ENCODE measurements at places on chromosomes 16 and 17.

GRCh38 chr17:68289473-68289872 lies 1.5 kb downstream of the SLC16A6 start:
- no peak for DNase-seq

DNA sequence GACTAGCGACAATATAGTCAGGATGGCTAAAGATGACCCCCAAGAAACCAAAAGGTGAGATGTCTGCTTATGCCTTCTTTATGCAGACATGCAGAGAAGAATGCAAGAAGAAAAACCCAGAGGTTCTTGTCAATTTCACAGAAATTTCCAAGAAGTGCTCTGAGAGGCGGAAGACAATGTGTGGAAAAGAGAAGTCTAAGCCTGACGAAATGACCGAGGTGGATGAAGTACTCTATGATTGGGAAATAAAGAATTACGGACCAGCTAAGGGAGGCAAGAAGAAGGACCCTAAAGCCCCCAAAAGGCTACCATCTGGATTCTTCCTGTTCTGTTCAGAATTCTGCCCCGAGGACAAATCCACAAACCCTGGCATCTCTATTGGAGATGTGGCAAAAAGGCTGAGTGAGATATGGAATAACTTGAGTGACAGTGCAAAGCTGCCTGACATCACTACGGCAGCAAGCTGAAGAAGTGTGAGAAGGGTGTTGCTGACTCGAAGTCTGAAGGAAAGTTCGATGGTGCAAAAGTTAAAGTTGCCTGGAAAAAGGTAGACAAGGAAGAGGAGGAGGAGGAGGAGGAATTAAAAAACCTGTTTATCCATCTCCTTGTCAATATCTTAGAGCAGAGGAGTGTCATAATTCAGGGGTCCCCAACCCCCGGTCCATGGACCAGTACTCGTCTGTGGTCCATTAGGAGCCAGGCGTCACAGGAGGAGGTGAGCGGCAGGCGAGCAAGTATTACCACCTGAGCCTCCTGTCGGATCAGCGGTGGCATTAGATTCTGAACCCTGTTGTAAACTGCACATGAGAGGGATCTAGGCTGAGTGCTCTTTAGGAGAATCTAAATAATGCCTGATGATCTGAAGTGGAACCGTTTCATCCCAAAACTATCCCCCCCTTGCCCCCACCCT lies 25.1 kb upstream of the ADGRG1 start:
- no peak for DNase-seq

- DNase-seq, result peak; percentile 21
These were observed 62.9 kb downstream of the SMURF2 start for GRCh38 chr17:64599187-64599676.

- DNase-seq, result peak; percentile 41
These were observed 32.8 kb downstream of the TEX14 start for GRCh38 chr17:58658804-58659713.
